ENCODE measurements at places on chromosomes 7 and 10. TPM values are rescaled to one million over a fixed set of nuclear protein-coding genes. Genes with fewer than 3 reads are reported as not detected.

The H2BK1 gene
- total RNA-seq: not detected

The GSTK1 gene
- 176 TPM for total RNA-seq

The VWC2 gene
- not detected for total RNA-seq

- H3K27ac ChIP-seq: no peak overlapping the region
- H3K36me3 ChIP-seq: peaks cover 29% of the 10 kb centered on the region
- no peak for DNase-seq
- no peak overlapping the region for H3K4me3 ChIP-seq
- H3K27me3 ChIP-seq: no peaks in the 10 kb centered on the region
Measured at GRCh38 chr7:17913250-17913649, 27.0 kb downstream of the SNX13 start.

GRCh38 chr7:120554960-120555571 is 282.1 kb downstream of the KCND2 start:
- no peaks in the 10 kb centered on the region for H3K36me3 ChIP-seq
- H3K4me1 ChIP-seq: no peaks in the 10 kb centered on the region
- no peak overlapping the region for H3K27ac ChIP-seq
- H3K4me3 ChIP-seq: no peak overlapping the region
- H3K27me3 ChIP-seq: no peaks in the 10 kb centered on the region
- DNase-seq: peak; percentile 40

All from activated CD4-positive, alpha-beta T cell treated with anti-CD3 and anti-CD28 coated beads for 36 hours (primary cell).